ENCODE measurements at places on chromosomes 3 and 15. TPM values are rescaled to one million over a fixed set of nuclear protein-coding genes. Genes with fewer than 3 reads are reported as not detected.

Gene C3orf22
- not detected for total RNA-seq

Gene NPAP1
- not detected for total RNA-seq

Gene GPR160
- 1.2 TPM for total RNA-seq

Gene RTP3
- total RNA-seq, result not detected

Gene GOLGA6D
- total RNA-seq, result not detected

Gene TLR9
- not detected for total RNA-seq

Gene CILP
- total RNA-seq, result not detected

Gene CHRNA7
- 2.0 TPM for total RNA-seq

Gene TMEM44
- total RNA-seq, result 42.7 TPM

Gene ALS2CL
- 3.9 TPM for total RNA-seq

Gene SERINC4
- total RNA-seq, result not detected

Gene PLD1
- total RNA-seq, result 60.7 TPM

Gene USP13
- 7.8 TPM for total RNA-seq

Gene NOX5
- not detected for total RNA-seq

Gene CAND2
- 5.5 TPM for total RNA-seq

Gene ISLR2
- not detected for total RNA-seq

Gene SCN5A
- total RNA-seq, result 5.2 TPM

Gene C3orf85
- not detected for total RNA-seq

Gene FSIP1
- 0.97 TPM for total RNA-seq

Gene ECE2
- total RNA-seq, result not detected

Gene PLIN1
- total RNA-seq, result 0.15 TPM

Gene ESYT3
- total RNA-seq, result not detected

Gene RTP4
- 0.61 TPM for total RNA-seq

Gene PDIA3
- 179 TPM for total RNA-seq

Gene SELENOK
- total RNA-seq, result 43.5 TPM

Gene FOXL2NB
- total RNA-seq, result not detected
